Left ventricle myocardium inferior (tissue), 1 donor: ENCODE measurements at places on chromosomes 5 and 9.

GRCh38 chr9:101705135-101705661 lies 33.2 kb downstream of the GRIN3A start:
- DNase-seq = peak; percentile 19

DNA sequence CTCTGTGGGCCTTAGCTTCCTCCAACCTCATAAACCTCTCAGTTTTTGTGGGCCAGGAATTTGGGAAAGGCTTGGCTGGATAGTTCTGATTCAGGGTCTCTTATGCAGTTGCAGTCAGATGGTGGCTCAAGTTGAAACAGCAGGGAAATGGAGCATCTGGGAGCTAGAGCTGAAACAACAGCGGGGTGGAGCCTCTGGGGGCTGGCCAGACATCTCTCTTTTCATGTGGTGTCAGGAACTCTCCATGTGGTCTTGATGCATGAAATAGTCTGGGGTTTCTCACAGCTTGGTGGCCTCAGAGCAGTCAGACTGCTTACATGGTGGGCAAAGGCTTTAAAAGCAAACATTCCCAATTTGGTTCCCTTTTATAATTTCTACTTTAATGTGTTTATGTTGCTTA lies 13.5 kb downstream of the ZNF346 start:
- no peak for DNase-seq

DNA sequence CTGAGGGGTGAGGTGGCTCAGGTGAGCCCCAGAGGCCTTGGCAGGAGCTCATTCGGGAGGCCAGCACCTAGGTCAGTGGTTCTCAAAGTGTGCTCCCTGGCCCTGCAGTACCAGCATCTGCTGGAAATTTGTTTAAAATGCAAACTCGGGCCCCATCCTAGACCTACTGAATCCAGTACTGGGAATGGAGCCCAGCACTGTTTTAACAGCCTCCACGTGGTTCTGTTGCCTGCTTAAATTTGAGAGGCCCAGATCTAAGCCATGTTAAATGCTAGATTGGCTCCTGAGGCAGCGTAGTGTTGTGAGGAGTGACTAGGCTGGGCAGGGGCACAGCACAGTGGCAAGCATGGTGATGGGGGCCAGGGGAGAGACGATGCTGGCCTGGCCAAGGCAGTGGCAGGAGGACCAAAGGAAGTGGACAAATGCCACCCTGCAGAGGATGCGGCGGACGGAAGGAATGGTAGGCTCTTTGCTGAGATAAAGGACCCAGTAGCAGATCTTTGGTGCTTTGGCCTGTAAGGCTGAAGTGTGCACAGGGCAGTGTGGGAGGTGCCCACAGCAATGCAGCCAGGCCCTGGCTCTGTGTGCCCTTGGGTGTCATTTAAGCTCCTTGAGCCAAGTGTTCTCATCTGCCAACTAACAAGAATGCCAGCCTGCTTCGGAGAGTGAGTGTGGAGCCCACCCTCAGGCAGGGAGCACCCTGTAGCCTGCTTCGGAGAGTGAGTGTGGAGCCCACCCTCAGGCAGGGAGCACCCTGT lies 4.2 kb downstream of the PRR7 start:
- no peak for DNase-seq

DNA sequence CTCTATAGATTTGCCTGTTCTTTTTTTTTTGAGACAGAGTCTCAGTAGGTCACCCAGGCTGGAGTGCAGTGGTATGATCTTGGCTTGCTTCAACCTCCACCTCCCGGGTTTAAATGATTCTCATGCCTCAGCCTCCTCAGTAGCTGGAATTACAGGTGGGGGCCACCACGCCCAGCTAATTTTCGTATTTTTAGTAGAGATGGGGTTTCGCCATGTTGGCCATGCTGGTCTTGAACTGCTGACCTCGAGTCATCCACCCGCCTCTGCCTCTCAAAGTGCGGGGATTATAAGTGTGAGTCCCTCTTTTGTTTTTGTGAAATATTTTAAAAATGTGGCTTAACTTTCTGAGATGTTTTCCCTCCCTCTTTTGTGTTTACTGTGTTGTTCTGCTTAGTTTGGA lies 29.2 kb downstream of the HSPA4 start:
- DNase-seq = no peak

DNA sequence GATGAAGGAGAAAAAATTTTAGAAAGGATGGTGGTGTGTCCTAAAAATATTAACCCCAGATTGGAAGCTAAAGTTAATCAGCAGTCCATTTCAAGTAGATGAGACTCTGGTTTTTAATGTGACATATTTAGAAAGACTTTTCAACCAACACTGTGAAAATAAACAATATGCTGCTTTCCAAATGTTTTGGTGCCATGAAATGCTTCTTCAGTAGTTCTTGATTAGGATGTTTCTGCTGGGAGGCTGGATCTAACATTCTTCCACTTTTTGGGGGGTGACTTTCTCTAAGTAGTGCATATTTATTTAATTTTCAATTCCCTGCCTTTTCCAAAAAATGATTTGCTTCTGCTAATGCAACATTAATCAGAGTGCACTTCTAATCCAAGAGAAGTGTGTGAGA lies 593.3 kb upstream of the DMAC1 start:
- no peak for DNase-seq

DNA sequence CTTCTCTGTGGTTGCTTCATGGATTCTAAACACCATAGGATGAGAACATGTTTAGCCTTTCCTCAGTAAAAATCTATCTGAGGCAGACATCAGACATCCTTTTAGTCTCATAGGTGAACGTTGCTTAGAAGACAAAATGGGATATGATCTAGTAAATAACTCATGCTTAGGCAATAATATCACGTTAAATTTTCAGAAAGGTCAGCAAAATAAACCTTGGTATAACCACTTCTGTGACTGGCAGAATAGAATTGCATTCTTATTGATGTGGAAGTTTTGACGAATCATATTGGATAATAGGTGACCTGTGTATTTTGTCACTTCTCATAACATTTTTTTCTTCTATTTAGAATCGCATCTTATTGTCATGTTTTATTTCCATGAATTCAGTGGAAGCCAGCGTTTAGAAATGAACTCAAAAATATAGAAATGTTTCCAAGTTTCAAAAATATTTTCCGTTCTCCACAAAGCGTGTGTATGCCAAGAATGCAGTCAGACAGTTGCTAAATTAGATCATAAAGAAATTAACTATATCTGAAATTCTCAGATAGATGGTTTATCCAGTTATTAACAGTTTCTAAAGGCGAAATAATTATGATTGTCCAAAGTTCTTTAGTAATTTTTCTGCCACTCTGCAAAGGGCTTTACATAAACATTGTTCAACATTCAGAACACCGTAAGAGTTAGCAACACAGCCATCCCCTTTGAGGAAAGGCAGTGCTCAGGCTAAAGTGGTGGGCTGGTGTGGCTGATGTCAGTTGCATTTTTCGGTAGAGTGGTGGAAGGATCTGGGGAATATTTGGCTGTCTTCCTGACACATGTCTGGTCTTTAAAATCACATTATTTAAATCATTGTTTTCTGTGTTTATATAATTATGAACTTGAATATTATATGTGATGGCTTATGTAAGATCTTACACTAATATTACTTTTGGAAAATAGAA lies 827.2 kb downstream of the MTRR start:
- no peak for DNase-seq

DNA sequence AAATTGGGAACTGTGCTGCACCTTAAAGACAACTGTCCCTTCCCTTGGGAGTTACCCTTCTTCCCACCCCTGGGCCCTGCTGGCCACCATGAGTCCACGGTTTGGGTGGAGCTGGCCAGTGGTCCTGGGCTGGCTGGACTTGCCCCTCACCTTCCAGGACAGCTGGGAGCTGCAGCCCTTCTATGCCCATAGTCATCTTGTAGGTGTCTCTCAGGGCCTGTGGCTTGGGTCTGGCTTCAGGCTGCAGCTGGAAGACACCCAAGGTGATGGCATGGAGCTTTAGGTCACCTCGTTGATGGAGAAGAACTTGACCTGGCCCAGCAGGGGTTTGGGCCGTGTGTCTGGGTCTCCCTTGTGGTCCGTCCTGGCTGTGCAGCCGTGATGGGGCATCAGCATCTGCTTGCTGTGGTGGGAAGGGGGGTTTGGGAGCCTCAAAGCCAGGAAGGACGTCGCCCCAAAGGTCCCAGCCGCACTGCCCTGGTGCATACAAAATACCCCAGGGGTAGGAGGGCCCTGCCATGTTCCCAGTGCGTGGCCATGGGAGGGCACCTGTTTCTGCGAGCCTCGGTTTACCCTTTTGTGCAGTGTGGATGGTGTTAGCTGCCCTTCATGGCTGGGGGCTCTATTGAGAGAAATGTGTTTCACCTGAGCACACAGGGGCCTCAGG lies 8.9 kb downstream of the WNK2 start:
- DNase-seq = no peak

- peak; percentile 77 for DNase-seq
Measured at GRCh38 chr9:137067860-137068538, 2.4 kb downstream of the SAPCD2 start.

GRCh38 chr9:98775831-98776441 lies 20.4 kb downstream of the ANKS6 start:
- DNase-seq = no peak

GRCh38 chr5:86371061-86371460 lies 246.7 kb upstream of the COX7C start:
- no peak for DNase-seq

- DNase-seq = no peak
Measured at GRCh38 chr9:122398371-122398924, 27.6 kb downstream of the PTGS1 start.

DNA sequence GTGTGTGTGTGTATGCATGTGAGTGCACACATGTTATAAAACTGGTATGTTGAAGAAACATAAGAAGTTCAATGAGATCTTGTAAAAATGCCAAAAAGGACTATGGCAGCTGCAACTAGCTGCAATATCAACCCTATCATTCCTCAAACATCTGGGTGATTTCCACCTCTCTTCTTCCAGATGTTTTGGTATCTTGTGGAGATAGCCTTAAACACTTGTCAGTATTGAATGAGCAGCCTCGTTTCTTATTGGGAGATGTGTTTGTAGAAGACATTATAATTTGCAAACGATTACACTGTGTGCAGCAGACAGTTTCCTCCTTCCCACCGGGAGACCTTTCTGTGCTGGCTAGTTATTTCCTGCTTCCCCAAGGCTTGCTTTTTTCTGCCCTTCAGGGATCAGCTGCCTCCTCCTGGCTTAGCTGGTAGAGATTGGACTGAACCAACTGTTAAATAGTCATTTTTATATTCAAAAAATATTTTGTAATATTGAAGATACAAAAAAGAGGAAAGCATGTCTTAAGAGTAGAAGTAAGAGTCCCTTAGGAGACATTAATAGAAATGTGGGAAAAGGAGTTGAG lies 168.4 kb upstream of the MPDZ start:
- DNase-seq = no peak
